ENCODE measurements at places on chromosomes 6 and 20.

DNA sequence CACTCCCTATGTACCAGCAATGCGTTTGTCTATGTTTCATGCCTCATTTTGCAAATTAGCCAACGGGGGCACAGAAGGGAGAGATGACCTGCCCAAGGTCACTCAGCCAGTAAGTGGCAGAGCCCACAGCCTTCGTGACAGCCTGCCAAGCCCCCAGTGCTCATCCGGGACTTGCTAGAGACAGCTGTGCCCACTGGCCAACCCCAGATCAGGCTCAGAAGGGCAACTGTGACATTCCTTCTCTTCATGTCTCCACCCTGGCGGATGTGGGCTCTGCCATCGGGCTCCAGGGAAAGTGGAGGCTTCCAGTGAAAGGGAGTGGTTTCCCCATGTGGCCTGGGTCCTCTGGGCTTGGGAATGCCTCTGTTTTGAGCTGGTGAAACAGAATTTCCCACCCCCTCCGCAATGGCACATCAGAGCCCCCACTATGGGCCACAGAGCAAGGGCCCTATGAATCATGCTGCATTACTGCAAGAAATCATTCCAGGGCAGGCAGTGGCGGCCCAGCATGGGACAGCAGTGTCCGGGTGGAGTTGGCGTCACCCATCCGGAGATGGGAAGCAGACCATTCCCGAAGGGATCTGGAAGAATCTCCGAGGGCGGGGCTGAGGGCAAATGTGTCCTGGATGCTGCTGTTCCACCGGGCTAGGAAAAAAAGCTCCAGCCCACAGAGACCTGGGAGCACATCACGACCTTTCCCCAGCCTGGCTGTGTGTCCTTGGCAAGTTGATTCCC lies 9.1 kb downstream of the RSPO4 start:
- no peak for DNase-seq

GRCh38 chr6:15023448-15023847 lies 222.4 kb upstream of the JARID2 start:
- DNase-seq: no peak

- no peak for DNase-seq
Measured at GRCh38 chr6:147430811-147431210, 77.7 kb upstream of the SAMD5 start.

GRCh38 chr6:129575378-129576118 lies 134.4 kb downstream of the ARHGAP18 start:
- peak; percentile 42 for DNase-seq

DNA sequence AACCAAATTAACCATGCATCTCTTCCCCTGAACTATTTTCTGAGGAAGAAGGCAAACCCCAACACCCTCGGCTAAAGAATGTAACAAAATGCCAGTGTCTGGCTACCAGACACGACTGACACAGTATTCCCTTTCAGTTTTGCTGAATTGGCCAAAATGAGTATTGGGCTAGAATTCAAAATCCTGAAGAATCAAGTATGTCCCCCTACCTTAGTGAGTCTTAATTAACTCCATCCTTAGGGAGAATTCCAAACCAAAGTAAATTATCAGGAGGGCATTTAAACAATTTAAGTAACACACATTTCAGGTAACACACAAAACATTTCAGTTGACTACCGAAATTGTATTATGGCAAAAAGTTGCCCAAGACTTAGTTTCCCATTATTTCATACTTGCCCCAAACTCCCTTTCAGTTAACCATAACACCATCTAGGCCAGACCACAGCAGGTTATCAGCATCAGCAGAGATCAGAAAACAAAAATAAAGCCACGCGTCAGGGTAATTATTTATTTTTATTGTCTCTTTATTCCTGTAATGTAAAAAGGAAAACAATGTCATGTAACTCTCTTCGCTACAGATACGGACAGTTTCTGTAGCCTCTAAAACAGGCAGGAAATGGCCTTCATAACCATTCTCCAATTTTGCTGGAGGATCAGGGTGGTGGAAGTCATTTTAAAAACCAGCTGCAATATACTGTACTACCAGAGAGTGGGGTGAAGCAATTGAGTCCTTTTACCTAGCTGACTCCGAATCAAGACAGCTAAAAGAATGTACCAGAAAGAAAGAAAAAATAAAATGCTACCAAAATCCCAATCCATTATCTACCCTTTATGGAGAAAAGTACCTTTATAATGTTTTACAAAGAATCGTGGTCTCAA lies 1.9 kb downstream of the SNX5 start:
- peak; percentile 67 for DNase-seq

GRCh38 chr20:10985536-10985935 lies 311.7 kb upstream of the JAG1 start:
- no peak for DNase-seq

- no peak for DNase-seq
Measured at GRCh38 chr20:31578448-31579138, 26.5 kb upstream of the ID1 start.

- DNase-seq: no peak
Measured at GRCh38 chr6:166534658-166535406, 51.6 kb downstream of the RAMACL start.

DNA sequence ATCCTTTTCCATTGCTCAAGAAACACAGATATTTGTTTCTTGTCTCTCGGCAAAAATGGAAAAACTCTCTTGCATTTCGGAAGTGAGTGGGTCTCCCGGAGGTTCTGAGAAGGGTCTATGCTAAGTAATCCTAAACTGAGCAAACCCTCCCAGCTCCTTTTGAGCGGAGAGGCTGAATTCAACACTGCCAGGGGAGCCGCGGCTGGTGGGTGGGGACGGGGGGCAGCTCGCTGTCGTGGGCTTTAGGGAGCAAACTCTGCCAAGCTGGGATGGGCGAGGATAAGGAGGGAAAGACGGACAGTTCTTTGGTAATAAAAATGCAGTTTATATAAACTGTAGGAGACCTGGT lies 211.4 kb downstream of the FOXC1 start:
- no peak for DNase-seq

DNA sequence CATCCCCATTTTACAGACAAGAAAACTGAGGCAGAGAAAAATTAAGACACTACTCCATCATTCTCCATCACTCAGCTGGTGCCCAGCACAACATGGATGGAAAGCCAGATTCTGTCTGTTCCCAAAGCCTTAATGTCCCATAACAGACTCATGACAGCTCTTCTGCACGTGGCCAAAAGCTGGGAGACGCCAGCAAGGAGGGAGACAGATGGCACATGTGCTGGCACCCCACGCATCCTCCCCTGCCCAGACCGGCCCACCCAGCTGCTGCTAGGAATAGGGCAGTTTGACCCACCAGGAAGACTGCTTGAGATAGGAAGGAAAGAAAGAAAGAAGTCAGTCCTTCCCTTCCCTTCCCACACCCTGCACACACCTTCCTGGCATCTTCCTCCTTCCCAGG lies 96.3 kb downstream of the PREX1 start:
- DNase-seq: no peak

GRCh38 chr6:107871976-107872375 lies 47.9 kb upstream of the SCML4 start:
- DNase-seq: no peak

GRCh38 chr6:160952633-160953281 lies 38.8 kb upstream of the MAP3K4 start:
- no peak for DNase-seq

DNA sequence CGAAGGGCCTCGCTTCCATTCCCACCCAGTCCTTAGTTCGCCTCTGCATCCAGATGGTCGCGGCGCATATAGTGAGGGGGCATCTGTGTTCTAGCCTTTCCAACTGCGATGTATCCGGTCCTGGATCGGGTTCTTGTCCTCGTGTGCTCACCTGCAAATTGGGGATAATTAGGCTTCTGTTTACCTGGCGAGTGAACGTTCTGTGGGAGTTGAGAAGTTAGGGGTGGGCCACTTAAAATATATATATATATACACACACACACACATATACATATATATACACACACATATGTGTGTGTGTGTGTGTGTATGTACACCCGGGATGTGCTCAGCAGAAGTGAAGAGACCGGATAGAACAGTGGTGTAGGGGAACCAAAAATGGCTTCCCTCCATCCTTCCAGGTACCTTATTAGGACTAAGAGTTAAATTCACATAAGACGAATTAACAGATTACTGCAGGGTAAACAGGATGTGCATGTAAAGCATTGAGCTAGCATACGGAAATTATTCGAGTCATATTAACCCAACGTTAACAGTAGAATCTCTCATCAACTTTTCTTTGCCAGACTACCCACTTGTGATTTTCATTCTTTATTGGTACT lies 537 bp downstream of the CSTF1 start:
- DNase-seq: no peak

- no peak for DNase-seq
Measured at GRCh38 chr6:68652117-68652536, 17.0 kb downstream of the ADGRB3 start.

GRCh38 chr6:127120023-127120786 lies 1.7 kb downstream of the RSPO3 start:
- no peak for DNase-seq

DNA sequence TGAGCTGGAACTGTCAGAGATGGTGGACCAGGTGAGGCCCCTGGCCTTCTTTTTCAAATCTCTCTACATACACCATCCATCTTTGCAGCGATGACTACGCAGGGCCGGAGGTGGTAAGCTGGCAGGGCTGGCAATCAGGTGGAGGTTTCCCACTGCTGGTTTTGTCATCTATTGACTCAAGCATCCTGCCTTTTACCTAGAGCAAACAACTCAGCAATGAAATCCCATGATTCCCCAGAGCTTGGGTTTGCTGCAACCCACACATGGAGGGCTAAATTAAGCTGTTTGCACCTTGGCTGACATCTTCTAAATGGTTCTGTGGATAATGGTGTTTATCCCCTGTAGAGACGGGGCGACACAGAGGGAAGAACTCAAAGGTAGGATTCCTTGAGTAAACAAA lies 170.2 kb downstream of the SCP2D1 start:
- no peak for DNase-seq

- no peak for DNase-seq
Measured at GRCh38 chr6:162468326-162468725, 259.2 kb downstream of the PRKN start.

DNA sequence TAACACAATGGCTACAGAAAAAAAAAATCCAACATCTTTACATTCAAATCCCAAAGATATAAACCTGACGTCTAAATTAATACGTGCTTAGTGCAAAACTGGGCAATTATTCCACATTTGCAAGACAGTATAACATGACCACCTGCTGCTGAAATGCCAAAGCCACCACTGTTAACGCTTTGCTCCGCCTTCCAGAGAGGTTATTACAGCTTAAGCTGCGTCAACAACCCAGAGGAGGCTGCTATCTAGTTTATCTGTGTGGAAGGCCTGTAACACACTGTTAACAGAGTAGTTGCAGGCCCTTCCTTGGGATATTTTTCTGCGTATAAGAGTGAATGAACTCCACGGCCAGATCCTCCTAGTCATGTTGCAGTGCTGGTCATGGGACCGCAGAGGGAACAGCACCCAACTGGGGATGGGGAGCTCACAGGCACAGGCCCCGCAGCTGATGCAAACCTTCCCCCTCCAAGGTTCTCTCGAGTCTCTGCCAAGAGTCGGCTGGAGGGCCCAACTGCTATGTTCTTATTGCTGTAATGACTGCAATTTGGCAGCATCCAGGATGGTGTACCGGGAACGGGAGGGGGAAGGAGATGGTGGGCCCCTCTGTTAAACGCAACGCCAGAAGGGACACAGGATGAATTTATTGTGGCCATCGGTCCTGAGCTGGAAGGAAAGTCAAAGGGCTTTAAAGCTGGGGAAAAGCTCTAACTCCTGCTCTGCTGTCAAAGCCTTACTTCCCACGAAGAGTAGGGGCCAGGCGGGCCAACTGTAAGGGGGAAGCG lies 993 bp upstream of the NCOA7 start:
- DNase-seq: peak; percentile 54

DNA sequence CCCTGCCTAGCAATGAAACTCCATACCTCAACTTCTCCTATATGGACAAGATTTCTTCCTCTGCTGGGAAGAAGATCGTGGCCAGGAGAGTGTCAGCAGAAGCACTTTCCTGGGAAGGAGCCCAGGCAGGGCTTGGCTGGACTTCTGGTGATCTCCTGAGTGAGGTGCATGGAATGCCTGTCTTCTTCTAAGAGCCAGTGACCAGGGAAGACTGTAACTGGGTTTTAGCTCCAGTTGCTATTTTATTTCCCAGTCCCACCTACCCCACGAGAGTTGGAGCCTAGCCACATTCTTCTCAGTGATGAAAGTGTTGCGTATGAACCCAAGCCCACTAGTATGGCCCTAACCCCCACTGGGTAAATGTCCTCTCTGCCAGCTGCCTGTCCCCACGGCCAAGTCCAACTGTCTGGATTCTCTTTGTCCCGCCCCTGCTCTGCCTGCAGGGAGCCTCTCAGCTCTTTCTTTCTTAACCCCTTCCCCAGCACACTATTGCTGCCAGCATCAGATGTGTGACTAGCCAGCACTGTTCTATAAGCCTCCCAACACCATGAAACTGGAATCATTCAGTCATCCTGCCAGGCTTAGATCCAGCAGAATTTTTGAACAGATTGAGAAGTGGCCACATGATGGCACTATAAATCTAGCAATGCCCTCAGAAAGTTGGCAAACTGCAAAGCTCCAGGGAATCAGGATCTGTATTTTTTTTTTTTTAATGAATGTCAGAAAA lies 69.8 kb upstream of the FAM184A start:
- DNase-seq: peak; percentile 79

- DNase-seq: no peak
Measured at GRCh38 chr6:127517693-127518092, 1.4 kb downstream of the MTCL3 start.

GRCh38 chr6:22146931-22147701 lies 149.7 kb downstream of the PRL start:
- no peak for DNase-seq

GRCh38 chr6:72646604-72647485 lies 25.0 kb downstream of the KCNQ5 start:
- no peak for DNase-seq

DNA sequence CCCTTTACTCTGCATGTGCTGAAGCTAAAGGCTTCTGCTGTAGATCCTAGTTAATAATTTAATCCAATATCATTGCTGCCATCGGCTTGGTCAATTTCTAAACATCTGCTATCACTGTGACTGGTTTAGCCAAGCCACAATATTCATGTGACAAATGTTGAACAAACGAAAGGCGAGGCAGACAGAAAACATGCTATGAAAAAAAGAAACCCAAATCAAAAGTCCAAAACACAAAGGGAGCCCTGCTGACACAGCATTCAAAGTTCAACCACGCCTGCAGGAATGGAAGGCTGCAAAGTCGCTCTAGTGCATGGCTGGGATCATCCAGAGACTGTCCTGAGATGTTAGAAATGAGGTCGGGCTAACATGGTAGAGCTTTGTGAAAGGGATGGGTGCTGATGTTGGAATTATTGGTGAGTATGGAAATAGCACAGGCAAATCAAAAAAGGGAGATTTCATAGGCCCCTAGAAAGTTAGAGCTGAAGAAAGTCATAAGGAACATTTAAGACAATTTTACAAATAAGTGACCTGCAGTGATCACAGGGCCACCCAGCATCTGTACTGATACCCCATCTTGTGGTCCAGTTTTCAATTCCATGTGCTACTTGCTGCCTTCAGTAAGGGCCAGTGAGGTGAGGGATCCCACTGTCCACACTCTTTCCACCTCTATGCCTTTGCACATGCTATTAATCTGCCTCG lies 8.8 kb upstream of the NHSL1 start:
- DNase-seq: peak; percentile 91

- DNase-seq: no peak
Measured at GRCh38 chr6:3305831-3306230, 47.1 kb downstream of the PSMG4 start.

Data from HepG2 (cell line).